Uterus (tissue), 4 donors: ENCODE measurements at places on chromosomes 12 and 14.

GRCh38 chr14:31895646-31896045, 181.5 kb upstream of the ARHGAP5 start:
- DNase-seq = no peak

DNA sequence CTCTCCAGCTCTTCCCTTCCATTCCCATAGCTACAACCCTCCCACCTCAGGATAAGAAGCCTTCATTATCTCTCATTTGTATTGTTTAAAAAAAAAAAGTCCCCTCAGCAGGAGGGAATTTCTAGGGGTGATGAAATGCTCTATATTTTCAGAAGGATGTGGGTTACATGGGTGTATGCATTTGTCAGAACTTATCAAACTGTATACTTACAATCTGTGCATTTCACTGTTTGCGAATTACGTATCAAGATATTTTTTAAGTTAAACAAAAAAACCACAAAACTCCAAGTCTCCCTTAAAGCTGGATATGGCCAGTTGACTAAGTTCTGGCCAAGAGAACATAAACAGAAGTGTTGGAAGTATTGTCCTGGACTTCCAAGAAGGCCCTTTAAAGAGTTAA, 2.0 kb upstream of the FKBP11 start:
- DNase-seq = no peak

- DNase-seq = no peak
Measured at GRCh38 chr12:124893792-124894516, 20.5 kb downstream of the UBC start.

DNA sequence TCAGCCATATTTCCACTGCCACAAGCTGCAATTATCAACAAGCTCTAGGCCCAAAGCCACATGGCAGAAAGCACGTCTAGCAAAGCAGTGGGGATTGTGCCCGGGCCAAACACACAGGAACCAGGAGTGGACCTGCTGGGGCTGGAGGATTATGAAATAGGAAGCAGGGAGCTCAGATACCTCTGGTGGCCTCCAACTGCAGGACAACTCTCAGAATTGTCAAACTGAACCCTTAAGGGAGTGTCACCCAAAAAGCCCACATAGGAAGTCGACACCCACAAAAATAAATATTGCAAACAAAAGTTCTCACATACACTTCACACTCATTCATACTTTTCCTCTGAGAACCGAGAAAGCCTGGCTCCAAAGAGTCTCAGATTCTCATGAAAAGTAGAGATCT, 26.1 kb downstream of the KCTD10 start:
- DNase-seq = no peak

GRCh38 chr12:131921866-131922769, 7.0 kb upstream of the PUS1 start:
- no peak for DNase-seq

DNA sequence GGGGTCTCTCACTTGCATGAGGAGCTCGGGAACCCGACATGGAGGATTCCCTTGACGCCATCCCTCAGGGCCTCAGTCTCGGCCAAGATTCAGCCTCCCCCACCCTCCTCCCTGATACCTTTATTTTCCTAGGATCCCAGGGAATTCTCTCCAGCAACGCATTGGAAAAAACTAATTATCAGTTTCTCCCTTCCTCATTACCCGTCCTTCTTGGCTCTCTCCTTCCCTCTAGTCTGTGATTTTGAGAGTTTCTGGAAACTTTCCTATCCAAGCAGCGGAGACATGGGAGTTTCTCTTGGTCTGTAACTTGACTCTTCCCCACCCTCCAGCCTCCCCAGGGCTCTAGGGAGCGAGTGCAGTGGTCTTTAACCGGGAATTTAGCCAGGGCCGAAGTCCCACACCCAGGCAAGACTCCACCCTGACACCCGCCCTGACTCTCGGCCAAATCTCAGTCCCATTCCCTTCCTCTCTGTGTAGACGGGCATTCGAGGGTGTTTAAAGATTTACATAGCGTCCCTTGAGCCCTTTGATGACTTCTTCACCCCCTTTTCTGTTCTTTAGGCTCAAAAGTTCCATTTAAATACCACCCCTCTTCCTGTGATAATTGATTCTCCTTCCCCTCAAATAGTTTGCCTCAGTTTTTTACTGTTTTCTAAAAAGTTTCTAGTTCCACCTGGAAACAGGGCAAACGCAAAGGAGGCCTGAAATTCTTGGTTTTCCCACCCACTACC, 6.7 kb downstream of the HOXC5 start:
- DNase-seq = no peak

- no peak for DNase-seq
Measured at GRCh38 chr14:99745307-99745951, 47.8 kb upstream of the EML1 start.

- DNase-seq = no peak
Measured at GRCh38 chr12:47707905-47708543, 2.2 kb upstream of the RPAP3 start.

GRCh38 chr12:28050606-28051005, 78.1 kb upstream of the PTHLH start:
- DNase-seq = no peak
